Activated CD4-positive, alpha-beta T cell treated with anti-CD3 and anti-CD28 coated beads, Interleukin-2, amount 10 ng/mL, durations not matched to agents 7 days and 5 days (primary cell): ENCODE measurements at places on chromosomes 11 and 22. TPM values are rescaled to one million over a fixed set of nuclear protein-coding genes. Genes with fewer than 3 reads are reported as not detected.

GRCh38 chr11:6556139-6556949, 47.1 kb downstream of the RRP8 start:
- no peaks in the 10 kb centered on the region for H3K36me3 ChIP-seq
- H3K27me3 ChIP-seq, result no peaks in the 10 kb centered on the region
- H3K27ac ChIP-seq, result no peak overlapping the region

GRCh38 chr11:117837070-117837776, 12.7 kb upstream of the FXYD2 start:
- no peak for DNase-seq
- H3K36me3 ChIP-seq, result no peaks in the 10 kb centered on the region

DNA sequence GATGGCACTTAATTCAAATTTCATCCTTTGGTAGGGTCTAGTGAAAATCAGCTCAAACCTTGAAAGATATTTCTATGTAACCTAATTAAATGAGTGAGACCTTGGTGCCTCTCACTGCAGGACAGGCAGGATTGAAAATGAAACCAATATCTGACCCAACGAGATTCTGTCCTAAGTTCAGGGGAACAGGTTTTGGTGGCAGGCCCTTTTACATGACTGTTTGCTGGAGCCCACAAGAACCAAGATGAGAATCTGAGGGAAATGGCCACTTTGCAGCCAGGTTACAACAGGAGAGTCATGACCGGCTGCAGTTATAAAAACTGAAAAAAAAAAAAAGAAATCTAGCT, 130.2 kb downstream of the TRIM44 start:
- no peaks in the 10 kb centered on the region for H3K27me3 ChIP-seq
- peaks cover 3% of the 10 kb centered on the region for H3K36me3 ChIP-seq
- H3K27ac ChIP-seq, result no peak overlapping the region

GRCh38 chr11:115700981-115701875, 197.0 kb upstream of the CADM1 start:
- H3K27me3 ChIP-seq, result no peaks in the 10 kb centered on the region
- H3K36me3 ChIP-seq, result no peaks in the 10 kb centered on the region
- no peaks in the 10 kb centered on the region for H3K4me1 ChIP-seq
- no peak overlapping the region for H3K4me3 ChIP-seq
- DNase-seq, result no peak
- H3K27ac ChIP-seq, result no peak overlapping the region

DNA sequence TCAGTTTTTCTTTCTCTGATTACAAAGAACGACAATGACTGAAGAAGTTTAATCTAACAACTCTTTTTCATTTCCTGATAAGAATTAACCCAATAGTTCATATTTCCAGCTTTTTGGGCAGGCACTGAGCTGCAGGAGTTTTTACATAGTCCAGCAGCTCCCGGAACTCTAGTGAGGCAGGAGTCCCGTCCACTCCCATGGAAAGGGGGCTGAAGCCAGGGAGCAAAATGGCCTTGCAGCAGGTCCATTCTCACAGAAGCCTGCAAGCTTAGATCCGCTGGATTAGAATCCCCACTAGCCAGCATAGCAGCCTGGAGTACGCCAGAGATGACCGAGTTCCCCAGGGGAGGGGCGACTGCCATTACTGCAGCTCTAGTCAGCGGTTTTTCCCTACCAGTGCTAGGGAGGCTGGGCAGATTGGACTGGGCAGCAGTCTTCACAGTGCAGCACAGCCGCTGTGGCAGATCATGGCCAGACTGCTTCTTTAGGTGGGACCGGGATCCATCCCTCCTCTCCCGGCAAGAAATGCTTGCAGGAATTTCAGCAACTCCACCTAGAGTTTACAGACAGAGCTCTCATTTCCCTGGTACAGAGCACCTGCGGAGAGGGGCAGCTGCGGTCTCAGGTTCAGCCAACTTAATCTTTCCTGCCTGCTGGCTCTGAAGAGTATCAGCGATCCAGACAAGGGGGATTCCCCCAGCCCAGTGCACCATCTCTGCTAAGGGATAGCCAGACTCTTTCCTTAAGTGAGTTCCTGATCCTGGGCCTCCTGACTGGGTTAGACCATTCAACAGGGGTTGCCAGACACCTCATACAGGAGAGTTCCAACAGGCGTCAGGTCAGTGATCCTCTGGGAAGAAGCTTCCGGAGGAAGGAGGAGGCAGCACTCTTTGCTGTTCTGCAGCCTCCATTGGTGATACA, 742 bp upstream of the CASP4 start:
- H3K36me3 ChIP-seq, result peaks cover 39% of the 10 kb centered on the region
- peaks cover 4% of the 10 kb centered on the region for H3K27me3 ChIP-seq
- H3K4me1 ChIP-seq, result peaks cover 29% of the 10 kb centered on the region
- no peak for DNase-seq
- peak overlapping the region; percentile 96 for H3K27ac ChIP-seq
- H3K4me3 ChIP-seq, result peak overlapping the region; percentile 91

GRCh38 chr11:109972181-109972715, 120.9 kb upstream of the ZC3H12C start:
- peaks cover 21% of the 10 kb centered on the region for H3K4me1 ChIP-seq
- no peak overlapping the region for H3K27ac ChIP-seq
- H3K36me3 ChIP-seq, result peaks cover 1% of the 10 kb centered on the region
- H3K27me3 ChIP-seq, result peaks cover 17% of the 10 kb centered on the region
- DNase-seq, result no peak

SLC7A4 gene
- 0.07 TPM for total RNA-seq

OR8A1 gene
- total RNA-seq, result not detected

KCNJ11 gene
- 1.2 TPM for total RNA-seq

RAB38 gene
- 1.9 TPM for total RNA-seq
